ENCODE measurements at places on chromosomes 12 and 14.

- DNase-seq, result no peak
Measured at GRCh38 chr14:69999261-69999674, 120.1 kb downstream of the SMOC1 start.

DNA sequence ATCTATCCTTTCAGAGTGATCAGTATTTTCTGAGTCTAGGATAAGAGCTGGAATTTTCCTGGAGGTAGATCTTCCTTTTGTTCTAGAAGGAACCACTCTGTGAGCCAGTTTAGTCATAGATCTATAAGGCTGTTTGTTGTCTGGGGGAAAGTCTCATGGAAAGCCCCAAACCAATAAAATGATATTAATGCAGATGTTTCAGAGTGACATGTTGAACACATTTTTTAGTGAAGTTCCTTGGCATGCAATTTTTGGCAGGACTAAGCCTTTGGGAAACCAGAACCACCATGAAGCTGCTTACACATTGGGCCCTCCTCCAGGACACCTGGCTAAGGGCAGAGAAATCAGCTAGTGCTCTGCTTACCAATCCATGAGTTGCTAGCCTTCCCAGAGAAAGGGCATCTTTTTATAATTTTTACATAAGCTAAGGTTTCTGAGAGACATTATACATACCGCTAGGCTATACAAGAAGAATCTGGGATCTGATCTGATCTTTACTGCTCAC, 101.5 kb upstream of the PCED1B start:
- DNase-seq, result no peak

GRCh38 chr12:107478881-107479280, 206.7 kb upstream of the PWP1 start:
- no peak for DNase-seq

DNA sequence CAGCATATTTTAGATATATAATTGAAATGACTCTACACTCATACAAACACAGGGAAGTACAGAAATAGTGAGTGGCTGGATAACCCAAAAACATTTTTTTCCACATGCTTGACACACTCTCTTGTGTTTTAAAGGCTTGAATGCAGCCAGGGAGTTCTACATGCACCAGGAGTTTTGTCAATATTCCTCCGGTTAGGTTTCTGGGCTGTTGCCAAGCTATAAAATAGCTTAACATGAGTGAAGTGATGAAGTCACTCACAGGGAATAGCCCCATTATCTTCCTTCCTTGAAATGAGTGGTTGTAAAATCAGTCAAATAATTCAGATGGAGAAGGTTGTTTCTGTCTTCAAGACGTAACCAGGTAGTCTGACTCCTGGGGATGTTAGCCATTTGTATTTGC, 582.7 kb downstream of the SLC6A15 start:
- DNase-seq, result no peak

- no peak for DNase-seq
Measured at GRCh38 chr12:132622437-132623071, 4.0 kb downstream of the P2RX2 start.

- DNase-seq, result no peak
Measured at GRCh38 chr12:92210071-92210470, 64.4 kb upstream of the BTG1 start.

GRCh38 chr12:101042211-101042610, 167.8 kb downstream of the SLC5A8 start:
- no peak for DNase-seq

DNA sequence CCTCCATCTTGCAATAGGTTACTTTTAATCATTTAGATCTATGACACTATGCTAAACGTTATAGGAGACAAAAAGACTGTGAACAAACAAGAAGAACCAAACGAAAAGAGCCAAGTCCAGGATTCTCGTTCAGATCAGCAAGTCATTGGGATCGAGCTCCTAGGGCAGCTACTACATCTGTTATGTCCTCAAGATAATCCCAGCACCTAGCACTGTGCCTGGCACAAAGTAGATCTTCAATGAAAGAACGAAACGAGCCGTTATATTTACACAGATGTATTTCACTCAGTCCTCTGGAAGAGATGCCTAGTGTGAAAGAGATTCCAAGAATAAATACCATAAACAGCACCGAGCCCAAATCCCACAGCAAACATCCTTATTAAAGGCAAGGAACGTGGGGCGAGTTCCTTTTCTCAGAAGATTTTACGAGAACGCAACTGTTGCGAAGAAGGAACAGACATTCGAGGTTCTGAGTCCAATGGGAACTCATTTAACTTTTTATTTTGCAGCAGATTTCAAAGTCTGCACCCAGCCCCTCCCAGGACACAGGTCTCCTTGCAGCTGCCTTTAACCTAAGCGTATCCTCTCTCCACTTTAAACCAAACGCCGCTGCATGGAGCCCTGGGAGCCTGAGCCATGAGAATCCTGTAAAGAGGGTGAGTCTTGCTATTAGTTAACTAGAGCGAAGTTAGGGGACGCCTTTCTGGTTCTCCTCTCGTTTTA, 544 bp upstream of the TDP1 start:
- no peak for DNase-seq

DNA sequence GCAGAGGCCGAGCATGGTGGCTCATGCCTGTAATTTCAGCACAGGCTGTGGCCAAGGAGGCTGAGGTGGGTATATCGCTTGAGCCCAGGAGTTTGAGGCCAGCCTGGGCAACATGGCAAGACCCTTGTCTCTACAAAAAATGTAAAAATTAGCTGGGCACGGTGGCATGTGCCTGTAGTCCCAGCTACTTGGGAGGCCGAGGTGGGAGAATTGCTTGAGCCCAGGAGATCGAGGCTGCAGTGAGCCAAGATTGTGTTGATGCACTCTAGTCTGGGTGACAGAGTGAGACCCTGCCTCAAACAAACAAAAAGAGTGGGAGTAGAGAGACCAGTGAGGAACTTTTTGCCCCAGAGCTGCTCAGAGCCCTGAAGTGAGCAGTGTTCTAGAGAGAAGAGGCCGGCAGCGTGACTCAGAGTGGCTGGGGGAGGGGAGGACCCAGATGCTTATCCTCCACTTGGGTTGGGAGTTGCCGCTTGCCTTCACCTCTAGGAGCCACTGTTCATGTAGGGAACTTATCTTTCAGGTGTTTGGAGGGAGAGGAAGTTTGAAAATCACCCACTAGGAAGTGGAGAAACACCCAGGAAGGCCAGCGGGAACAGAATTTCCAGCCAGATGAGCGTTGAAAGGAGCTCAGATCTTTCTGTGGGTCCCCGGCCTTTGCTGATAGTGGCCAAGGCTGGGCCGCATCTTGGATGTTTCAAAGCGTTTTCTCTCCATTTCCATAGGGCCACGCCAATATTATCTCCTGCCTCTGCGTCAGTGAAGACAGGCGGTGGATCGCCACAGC, 15.3 kb downstream of the CFAP251 start:
- no peak for DNase-seq

- DNase-seq, result no peak
Measured at GRCh38 chr14:58598804-58599525, 38.8 kb upstream of the DACT1 start.

DNA sequence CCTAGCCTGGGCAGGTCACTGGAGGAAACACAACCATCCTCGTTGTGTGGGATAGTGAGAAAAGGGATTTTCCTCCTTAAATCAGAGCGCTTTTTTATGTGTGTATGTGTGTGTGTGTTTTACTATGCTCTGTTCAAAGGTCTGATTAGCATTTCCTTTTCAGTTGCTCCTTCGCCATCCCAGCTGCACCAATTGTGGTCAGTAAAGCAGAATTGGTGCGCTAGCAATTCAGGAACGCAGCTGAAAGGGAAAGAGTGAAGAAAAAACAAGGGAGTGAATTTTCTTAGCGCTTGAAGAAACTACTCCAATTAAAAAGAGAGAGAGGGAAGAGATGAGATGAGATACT, 173.3 kb upstream of the PARP11 start:
- DNase-seq, result no peak

DNA sequence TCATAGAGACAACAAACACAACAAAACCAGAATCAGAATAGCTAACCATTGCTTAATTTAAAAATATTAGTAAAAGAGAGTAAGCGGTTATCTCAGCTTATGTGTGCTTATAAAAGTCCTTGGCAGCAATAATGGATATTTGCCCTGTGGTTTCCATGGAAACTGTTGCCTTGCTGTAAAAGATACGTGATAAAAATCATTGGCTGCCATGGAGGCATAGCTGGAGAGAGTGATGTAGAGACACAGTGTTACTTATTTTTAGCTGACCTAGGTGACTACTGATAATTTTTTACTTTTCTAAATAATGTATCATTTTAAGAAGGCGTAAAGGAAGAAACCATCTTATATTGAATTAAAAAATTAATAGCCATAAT, 92.9 kb downstream of the ERC1 start:
- DNase-seq, result no peak

GRCh38 chr12:13537623-13538022, 341.1 kb downstream of the EMP1 start:
- DNase-seq, result no peak

GRCh38 chr12:50924439-50925341, 27.7 kb upstream of the HIGD1C start:
- DNase-seq, result no peak

- DNase-seq, result no peak
Measured at GRCh38 chr14:57486767-57487379, 6.8 kb downstream of the CCDC198 start.

DNA sequence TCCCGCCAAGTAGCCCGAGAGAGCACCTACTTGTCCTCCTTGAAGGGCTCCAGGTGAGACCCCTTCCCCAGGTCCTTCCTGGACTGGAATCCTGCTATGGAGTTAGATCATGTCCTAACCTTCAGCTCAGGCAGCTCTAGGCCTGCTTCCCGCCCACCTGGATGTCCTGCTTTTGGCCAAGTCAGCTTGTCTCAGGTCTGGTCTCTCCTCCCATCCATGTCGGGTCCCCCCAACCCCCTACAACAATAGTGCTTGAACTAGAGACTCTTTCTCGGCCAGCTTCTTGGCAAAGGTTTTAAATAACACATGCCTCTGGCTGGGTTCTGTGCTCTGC, 3.6 kb downstream of the NAB2 start:
- DNase-seq, result no peak

DNA sequence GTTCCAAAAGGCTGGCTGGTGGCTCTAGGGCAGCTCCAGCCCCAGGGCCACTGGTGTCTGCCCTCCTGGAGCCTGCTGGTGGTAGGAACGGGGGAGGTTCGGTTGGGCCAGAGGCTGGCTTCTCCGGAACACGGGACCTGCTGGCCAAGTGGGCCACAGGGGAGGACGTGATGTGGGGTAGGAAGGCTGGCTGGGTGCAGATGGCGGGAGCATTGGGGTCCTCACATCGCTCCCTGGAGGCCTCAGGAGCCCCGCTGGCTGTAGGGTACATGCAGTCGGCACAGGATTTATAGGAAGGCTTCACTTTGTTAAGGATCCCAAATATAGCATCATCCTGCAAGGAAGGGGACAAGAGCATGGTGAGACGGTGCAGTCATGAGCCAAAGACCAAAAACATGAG, 57.6 kb upstream of the CORO1C start:
- no peak for DNase-seq

DNA sequence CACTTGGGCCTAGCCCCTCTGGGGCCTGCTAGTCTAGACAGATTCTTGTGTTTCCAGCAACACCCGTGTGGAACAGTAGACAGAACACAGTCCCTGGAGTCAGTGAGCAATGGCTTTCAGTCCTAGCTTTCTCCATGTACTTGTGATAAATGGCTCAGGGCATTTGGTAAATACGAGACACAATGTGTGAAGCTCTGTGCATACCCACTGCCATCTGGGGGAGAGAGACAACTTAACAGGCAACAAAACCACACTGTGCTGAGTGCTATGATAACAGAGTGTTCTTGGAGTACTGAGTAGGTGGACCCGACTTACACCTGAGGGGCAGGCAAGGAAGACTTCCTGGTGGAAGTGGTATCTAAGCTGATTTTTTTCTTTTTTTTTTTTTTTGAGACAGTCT, 86.3 kb upstream of the TBX3 start:
- no peak for DNase-seq

- no peak for DNase-seq
Measured at GRCh38 chr12:88141425-88141773, 489 bp downstream of the CEP290 start.

DNA sequence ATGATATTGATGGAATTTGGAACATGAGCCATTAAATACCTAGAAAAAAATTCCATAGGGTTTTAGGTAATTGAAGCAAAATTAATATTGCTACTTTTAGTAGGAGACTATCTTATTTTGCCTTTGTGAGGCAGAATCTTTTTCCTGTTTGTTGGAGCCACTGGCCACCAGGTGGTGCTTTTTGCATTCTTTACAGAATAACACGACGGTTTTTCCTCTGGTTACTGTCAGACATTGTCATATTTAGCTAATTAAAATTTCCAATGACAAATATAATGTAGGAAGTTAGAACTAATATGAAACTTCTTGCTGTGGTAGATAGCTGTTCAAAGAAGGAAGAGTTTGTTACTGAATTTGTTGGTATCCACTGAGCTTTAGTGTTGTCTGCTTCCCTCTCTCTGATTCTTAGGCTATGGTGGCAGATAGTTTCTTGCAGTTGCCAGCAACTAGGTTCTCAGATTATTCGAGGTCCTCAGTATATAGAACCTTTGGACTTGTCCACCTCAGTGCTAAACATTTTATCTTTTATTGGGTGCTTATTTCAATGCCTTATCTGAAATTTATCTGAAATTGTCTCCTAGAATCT, 25.7 kb downstream of the RAB21 start:
- peak; percentile 7 for DNase-seq

DNA sequence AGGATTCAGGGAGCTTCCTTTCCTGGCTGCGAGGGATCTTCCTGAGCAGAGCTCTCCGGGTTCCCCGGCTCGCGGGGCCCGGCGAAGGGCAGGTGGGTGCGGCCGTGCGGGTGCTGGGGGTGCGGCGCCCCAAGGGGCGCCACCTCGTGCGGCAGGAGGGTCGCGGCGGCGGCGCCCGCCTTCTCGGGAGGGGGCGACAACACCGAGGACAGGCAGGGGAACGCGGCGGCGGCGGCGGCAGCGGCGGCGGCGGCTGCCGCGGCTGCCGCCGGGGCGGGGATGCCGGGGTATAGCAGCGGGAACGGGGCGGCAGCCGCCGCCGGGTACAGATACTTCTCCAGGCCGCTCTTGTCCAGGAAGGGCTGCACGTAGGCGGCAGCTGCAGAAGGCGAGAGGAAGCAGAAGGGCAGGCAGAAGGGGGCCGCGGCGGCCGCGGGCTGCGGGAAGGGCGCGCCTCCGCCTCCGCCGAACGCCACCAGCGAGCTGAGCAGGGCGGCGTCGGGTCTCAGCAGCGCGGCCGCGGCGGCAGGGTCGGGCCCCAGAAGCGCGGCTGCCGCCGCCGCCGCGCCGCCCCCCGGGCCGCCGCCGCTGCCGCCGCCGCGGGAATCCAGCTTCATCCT, 2.7 kb downstream of the BHLHE41 start:
- DNase-seq, result no peak

GRCh38 chr12:101634724-101635123, 40.0 kb downstream of the MYBPC1 start:
- DNase-seq, result no peak

- DNase-seq, result no peak
Measured at GRCh38 chr12:85076688-85077430, 40.7 kb downstream of the LRRIQ1 start.
